ENCODE measurements at places on chromosomes 16 and 17.

- peaks cover 4% of the 10 kb centered on the region for H3K27me3 ChIP-seq
- no peak overlapping the region for H3K4me3 ChIP-seq
- H3K4me1 ChIP-seq = peaks cover 16% of the 10 kb centered on the region
- no peak for DNase-seq
Measured at GRCh38 chr17:37648555-37648954, 5.3 kb upstream of the DDX52 start.

DNA sequence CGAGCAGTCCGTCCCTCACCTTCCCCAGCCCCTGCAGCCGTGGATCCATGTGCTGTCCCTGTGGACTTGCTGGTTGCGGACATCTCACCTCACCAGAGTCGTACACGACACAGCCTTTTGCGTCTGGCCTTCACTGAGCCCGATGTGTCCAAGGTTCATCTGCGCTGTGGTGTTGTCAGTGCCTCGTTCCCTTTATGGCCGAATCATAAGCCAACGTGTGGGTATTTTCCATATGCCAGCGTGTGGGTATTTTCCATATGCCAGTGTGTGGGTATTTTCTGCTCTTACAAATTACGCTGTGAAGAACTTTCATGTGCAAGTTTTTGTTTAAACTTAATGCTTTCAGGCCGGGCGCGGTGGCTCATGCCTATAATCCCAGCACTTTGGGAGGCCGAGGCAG is 31.6 kb downstream of the TBCD start:
- DNase-seq = no peak
- peaks cover 7% of the 10 kb centered on the region for H3K27me3 ChIP-seq
- H3K36me3 ChIP-seq = peaks cover 12% of the 10 kb centered on the region
- no peak overlapping the region for H3K4me3 ChIP-seq
- peak overlapping the region; percentile 94 for H3K27ac ChIP-seq
- H3K4me1 ChIP-seq = peaks cover 9% of the 10 kb centered on the region

DNA sequence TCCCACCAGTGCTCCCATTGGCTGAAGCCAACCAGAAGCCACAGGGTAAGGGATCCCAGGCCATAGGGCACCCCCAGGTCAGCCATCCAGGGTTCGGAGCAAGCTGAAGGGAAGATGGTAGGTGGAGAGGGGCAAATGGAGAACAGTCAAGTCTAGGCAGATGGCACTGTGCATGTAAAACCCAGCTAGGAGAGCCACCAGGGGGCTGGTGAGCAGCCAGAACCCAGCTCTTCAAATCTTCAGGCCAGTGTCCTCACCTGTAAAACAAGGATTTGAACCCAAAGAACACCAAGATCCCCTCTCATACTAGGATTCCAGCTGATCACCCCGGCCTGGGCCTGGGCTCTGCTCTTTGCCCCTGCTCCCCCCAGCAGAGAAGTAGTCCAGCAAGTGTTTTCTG is 43.5 kb downstream of the GINS3 start:
- no peaks in the 10 kb centered on the region for H3K36me3 ChIP-seq
- H3K27me3 ChIP-seq = peaks cover 7% of the 10 kb centered on the region
- H3K4me1 ChIP-seq = no peaks in the 10 kb centered on the region
- no peak overlapping the region for H3K27ac ChIP-seq
- no peak for DNase-seq

- peaks cover 54% of the 10 kb centered on the region for H3K4me1 ChIP-seq
- H3K4me3 ChIP-seq = peak overlapping the region; percentile 97
- H3K27ac ChIP-seq = peak overlapping the region; percentile 87
Measured at GRCh38 chr17:30378241-30378824, 394 bp upstream of the CPD start.

DNA sequence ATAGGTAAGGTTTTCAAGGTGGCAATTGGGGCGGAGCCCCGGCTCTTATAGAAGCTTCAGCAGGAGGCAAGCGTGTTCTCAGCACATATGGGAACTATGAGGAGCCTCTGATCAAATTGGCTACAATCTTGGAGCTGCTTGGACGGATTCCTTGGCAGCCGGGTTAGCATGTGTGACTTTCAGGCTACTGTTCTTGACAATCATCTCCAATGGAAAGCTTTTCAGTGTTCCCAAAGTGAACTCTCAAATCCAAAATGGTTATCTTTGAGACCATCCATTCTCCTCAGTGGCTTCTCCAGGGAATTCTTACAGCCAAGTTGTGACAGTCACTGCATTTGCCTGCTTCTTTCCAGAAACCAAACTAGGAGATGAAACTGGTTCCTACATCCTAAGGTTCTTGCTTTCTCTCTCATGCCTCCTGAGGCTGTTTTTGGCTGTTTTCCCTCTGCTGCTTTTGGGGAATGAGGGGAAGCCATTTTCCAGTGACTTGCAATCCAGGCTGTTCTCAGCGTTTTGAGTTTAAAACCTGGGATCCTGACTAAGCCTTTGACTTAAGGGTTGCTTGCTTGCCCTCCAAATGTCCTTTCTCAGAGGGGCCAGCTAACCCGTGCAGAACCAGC is 10.9 kb downstream of the HAS3 start:
- DNase-seq = no peak
- H3K36me3 ChIP-seq = peaks cover 21% of the 10 kb centered on the region
- peaks cover 12% of the 10 kb centered on the region for H3K4me1 ChIP-seq
- H3K27ac ChIP-seq = no peak overlapping the region
- H3K4me3 ChIP-seq = no peak overlapping the region

DNA sequence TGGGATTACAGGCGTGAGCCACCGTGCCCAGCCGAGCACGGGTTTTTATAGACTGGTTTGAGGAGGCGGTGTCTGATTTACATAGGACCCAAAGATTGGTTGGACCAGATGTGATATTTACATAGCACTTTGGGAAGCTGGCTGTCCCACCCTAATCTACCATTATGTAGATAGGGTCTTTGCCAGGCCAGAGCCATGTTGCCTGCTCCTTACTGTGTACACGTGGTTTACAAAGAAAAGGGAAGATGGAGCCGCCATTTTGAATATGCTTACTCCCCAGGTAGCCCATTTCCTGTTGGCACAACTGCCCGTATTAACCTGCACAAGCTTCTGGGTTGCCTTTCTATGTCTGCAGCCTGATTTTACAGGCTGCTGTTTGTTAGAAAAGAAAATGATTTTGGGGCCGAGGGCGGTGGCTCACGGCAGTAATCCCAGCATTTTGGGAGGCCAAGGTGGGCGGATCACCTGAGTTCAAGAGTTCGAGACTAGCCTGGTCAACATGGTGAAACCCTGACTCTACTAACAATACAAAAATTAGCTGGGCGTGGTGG is 89.9 kb upstream of the EEF2KMT start:
- H3K36me3 ChIP-seq = no peaks in the 10 kb centered on the region
- no peaks in the 10 kb centered on the region for H3K27me3 ChIP-seq
- no peak overlapping the region for H3K27ac ChIP-seq
- no peak for DNase-seq

GRCh38 chr17:67143318-67143717 is 99.0 kb downstream of the CACNG1 start:
- H3K4me3 ChIP-seq = no peak overlapping the region
- H3K36me3 ChIP-seq = peaks cover 15% of the 10 kb centered on the region
- H3K27ac ChIP-seq = no peak overlapping the region

GRCh38 chr17:42525221-42525620 is 10.8 kb upstream of the NAGLU start:
- no peak overlapping the region for H3K4me3 ChIP-seq
- H3K36me3 ChIP-seq = peaks cover 25% of the 10 kb centered on the region
- H3K4me1 ChIP-seq = peaks cover 46% of the 10 kb centered on the region
- H3K27ac ChIP-seq = peak overlapping the region; percentile 74
- no peak for DNase-seq

- H3K27ac ChIP-seq = peak overlapping the region; percentile 17
- H3K27me3 ChIP-seq = peaks cover 24% of the 10 kb centered on the region
- H3K4me1 ChIP-seq = peaks cover 32% of the 10 kb centered on the region
- peaks cover 26% of the 10 kb centered on the region for H3K36me3 ChIP-seq
- H3K4me3 ChIP-seq = peak overlapping the region; percentile 97
Measured at GRCh38 chr16:54285414-54286089, 1.0 kb downstream of the IRX3 start.

DNA sequence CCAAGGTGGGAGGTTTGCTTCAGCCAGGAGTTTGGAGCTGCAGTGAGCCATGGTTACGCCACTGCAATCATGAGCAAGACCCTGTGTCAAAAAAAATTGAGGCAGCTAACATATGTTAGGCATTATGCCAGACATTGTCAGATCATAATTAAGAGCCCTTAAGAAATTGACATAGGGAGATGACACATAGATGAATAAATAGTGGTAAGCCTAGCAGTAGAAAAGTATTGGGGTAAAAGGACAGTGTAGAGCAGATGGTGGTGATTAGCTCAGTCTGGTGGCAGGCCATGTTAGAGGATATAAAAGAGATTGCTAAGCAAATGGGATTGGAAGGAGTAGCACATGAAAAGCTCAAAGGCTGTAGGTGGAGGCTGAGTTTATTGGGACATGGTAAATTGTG is 22.6 kb downstream of the SRCAP start:
- H3K4me1 ChIP-seq = peaks cover 3% of the 10 kb centered on the region
- no peak for DNase-seq
- H3K27ac ChIP-seq = no peak overlapping the region
- peak overlapping the region; percentile 24 for H3K4me3 ChIP-seq
- peaks cover 64% of the 10 kb centered on the region for H3K36me3 ChIP-seq

DNA sequence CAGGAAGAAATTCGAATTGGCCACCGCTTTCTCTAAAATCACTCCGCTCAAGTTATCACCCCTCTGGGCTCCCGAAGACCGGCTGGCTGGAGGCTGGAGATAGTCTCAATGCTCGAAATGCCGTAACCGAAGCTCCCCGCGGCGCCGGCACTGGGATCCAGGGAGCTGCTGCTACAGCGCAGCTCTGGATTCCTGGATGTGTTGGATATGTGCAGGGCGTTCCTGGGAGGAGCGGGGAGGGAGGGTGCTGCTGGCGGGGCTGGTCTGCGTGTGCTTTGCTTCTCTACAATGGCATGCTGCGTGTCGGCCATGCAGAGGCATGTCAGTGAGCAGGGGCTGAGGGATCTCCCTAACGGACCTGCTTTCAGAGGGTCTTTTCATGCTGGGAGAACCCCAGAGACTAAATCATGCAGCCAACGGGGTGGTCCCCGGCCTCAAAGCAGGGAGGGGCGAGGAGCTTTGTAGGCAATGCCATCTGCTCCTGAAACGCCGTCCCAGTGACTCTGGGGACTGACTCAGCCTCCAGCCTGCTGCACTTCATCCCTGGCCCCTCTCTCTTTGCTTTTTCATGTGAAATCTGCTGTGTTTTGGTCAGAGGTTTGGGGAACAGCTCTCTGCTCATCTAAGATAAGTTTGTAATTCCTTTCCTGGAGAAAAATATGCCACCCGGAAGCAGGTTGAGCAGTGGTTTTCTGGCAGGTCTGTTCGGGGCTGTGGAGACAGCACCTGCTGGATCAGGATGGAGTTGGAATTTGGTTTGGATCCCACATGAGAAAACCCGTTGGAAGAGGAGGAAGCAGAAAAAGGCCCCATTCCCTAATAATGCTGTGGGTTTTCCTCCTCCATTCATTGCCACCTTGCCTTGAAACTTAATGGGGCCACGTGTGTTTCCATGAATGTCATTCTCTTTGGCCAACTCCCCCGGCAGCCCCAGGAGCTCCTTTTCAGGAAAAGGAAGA is 311.4 kb downstream of the SEC14L1 start:
- H3K36me3 ChIP-seq = peaks cover 7% of the 10 kb centered on the region
- H3K27ac ChIP-seq = peak overlapping the region; percentile 91
- H3K4me3 ChIP-seq = peak overlapping the region; percentile 94
- peak; percentile 50 for DNase-seq

GRCh38 chr17:76459674-76460073 is 6.7 kb upstream of the UBE2O start:
- no peaks in the 10 kb centered on the region for H3K4me1 ChIP-seq
- peaks cover 8% of the 10 kb centered on the region for H3K27me3 ChIP-seq
- no peak overlapping the region for H3K27ac ChIP-seq
- no peak overlapping the region for H3K4me3 ChIP-seq
- DNase-seq = no peak

- no peak overlapping the region for H3K27ac ChIP-seq
- peaks cover 7% of the 10 kb centered on the region for H3K4me1 ChIP-seq
- no peaks in the 10 kb centered on the region for H3K36me3 ChIP-seq
- DNase-seq = no peak
- no peak overlapping the region for H3K4me3 ChIP-seq
Measured at GRCh38 chr16:80260906-80261311, 279.9 kb upstream of the DYNLRB2 start.

DNA sequence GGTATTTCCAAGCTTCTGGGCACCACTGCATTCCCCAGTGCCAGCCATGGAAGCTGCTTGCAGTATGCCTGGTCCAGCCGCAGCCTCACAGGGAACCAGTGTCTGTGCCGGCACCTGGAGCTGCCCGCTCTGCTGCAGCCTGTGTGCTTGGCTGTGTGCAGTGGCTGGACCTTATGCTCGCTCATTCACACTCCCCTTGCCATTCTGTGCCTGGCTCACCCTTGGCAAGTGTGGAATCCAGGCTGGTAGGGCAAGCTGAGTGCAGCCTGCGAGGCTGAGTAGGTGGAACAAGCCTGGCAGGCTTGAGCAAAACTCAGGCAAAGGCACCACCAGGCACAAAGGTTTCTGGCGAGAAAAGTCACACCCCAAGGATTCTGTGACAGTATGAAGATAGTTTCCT is 144.0 kb downstream of the MYO1D start:
- peaks cover 15% of the 10 kb centered on the region for H3K36me3 ChIP-seq
- H3K4me1 ChIP-seq = no peaks in the 10 kb centered on the region
- H3K4me3 ChIP-seq = no peak overlapping the region

DNA sequence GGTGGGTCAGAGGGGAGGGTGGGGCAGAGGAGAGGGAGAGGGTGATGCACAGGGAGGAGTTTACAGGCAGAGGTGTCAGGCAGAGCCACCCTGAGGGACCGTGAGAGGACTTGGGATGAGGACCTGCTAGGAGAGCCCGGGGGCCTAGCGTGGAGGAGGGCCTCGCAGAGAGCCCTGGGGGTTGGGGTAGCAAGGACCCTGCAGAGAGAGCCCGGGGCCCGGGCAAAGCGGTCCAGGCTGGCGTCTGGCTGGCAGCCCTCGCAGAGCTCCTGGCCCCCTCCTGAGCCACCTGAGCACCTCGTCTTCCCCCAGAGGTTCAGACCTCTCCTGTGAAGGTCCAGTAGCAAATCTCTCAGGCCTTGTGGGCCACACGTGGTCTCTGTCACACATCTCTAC is 42.0 kb upstream of the ZNF469 start:
- H3K4me1 ChIP-seq = no peaks in the 10 kb centered on the region
- H3K4me3 ChIP-seq = no peak overlapping the region
- H3K27me3 ChIP-seq = peaks cover 7% of the 10 kb centered on the region
- H3K36me3 ChIP-seq = peaks cover 10% of the 10 kb centered on the region
- DNase-seq = no peak
- no peak overlapping the region for H3K27ac ChIP-seq

GRCh38 chr16:67088551-67088950 is 21.2 kb upstream of the PHAF1 start:
- H3K27ac ChIP-seq = no peak overlapping the region
- peaks cover 9% of the 10 kb centered on the region for H3K36me3 ChIP-seq
- no peak overlapping the region for H3K4me3 ChIP-seq

DNA sequence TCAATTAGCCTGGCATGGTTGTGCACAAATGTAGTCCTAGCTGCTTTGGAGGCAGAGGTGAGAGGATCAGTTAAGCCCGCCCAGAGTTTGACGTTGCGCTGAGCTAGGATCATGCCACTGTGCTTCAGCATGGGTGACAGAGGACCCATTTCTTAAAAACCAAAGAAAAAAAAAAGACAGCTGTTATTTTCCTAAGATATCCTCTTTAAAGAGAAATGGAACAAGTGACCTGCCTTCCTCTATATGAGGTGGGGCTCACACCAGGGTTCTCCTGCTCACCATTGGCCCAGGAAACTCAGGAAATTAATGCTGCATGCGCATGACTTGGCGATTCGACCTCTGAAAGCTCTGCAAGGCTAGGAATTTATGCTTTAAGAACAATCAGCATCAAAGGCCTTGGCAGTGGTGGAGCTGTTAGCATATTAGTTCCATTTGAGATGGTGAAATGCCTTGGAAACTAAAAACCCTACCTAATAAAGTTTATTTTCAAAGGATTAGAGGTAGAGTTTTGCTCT is 108.3 kb downstream of the RBFOX1 start:
- no peaks in the 10 kb centered on the region for H3K4me1 ChIP-seq
- no peak overlapping the region for H3K4me3 ChIP-seq
- H3K36me3 ChIP-seq = no peaks in the 10 kb centered on the region
- no peaks in the 10 kb centered on the region for H3K27me3 ChIP-seq
- no peak overlapping the region for H3K27ac ChIP-seq
